ENCODE measurements at places on chromosomes 3 and 15.

DNA sequence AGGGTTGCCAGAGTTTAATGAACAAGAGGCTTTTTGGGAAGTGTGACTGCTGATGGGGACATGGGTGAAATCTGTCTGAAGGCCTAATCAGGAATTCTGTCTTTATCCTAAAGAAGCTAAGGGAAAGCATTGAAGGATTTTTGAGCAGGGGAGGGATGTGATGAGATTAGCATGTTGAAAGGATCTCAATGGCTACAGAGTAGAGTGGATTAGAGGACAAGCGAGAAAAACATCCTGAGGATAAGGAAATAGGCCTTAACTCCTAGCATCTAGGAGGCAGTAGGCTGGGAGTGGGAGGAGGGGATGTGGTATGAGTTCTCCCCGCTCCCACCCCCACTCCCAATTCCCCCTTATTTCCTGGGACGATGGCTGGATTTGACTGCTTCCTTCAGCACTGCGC, 35.1 kb upstream of the SNTN start:
- DNase-seq: no peak

DNA sequence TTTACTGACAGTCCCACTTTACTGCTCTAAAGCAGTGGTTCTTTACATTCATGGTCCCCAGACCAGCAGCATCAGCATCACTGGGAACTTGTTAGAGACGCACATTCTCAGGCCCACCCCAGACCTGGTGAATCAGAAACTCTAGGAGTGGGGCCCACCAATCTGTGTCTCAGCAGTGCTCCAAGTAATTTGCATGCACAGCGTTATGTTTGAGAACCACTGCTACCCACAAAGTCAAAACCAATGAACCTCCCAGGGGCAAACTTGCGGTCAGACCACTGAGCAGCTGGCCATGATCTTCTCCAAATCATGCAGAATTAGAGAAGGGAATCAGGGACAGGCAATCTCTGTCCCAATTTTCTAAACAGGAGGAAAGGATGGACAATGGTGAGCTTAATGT, 58.5 kb downstream of the ST8SIA2 start:
- DNase-seq: no peak

GRCh38 chr15:41501191-41501917, 7.7 kb downstream of the ITPKA start:
- DNase-seq: no peak

DNA sequence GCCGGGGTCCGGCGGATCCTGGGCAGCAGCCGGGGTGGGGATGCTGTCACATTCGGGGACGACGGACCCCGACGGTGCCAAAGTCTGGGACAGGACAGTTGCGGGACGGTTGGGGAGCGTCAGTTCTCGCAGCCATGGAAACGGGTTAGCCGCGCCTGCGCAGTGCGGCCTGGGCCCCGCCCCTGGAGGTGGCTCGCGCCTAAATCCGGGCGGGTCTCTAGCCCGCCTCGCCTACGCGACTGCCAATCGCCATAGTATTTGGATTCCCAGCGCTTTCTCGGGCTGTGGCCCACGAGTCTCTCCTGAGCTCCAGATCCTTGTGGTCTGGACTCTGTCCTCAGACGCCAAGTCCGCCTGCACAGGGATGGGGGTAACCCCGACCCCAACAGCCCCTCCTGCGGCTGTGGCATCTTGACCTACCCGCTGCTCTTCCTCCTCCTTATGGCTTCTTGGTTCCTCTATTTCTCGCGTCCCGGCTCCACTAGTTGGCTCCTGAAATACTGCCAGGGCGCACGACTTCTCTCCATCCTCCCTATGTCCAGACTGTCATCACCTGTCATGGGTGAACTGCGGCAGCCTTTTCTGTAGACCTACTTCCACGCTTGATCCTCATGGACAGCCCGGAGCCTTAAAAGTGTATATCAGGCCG, at the start of gene ZMYND10:
ZMYND10 (minus strand) TSS at position 147 of the 649 bp plus-strand sequence. CDS start 153 bp downstream, outside the sequence.
- DNase-seq: no peak

GRCh38 chr15:47339800-47340570, 377.3 kb upstream of the SEMA6D start:
- DNase-seq: no peak

- no peak for DNase-seq
Measured at GRCh38 chr3:128307781-128308469, 154.6 kb downstream of the EEFSEC start.

GRCh38 chr3:167950212-167950611, 145.5 kb downstream of the GOLIM4 start:
- DNase-seq: no peak
